Pancreas (tissue), 10 donors: ENCODE measurements at places on chromosomes 1 and 21.

DNA sequence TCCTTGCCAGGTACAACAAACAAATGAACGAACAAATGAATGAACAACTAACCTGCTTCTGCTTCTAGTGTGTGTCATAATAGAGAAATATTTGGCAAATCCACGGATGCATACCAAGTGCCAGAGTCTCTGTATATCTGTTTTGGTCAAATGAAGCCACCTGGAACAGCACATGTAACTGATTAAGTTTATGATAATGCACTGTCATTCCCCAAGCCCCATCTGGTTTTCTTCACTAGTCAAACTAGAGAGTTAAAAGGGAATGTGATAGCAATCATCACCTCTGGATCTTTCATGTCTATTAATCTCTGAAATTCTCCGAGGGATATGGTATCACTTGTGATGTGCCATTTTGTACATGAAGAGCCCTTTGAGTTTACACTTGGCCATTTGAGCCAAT, 21.0 kb upstream of the SCAF4 start:
- no peak overlapping the region for H3K27ac ChIP-seq
- DNase-seq, result no peak
- no peaks in the 10 kb centered on the region for H3K36me3 ChIP-seq
- no peaks in the 10 kb centered on the region for H3K27me3 ChIP-seq
- no peak overlapping the region for H3K4me3 ChIP-seq
- H3K4me1 ChIP-seq, result no peaks in the 10 kb centered on the region

- peak overlapping the region; percentile 85 for H3K4me3 ChIP-seq
- H3K27me3 ChIP-seq, result no peaks in the 10 kb centered on the region
- peaks cover 16% of the 10 kb centered on the region for H3K4me1 ChIP-seq
- no peak overlapping the region for H3K27ac ChIP-seq
- DNase-seq, result no peak
These were observed 604 bp upstream of the TMEM79 start for GRCh38 chr1:156283521-156283920.

GRCh38 chr1:179310721-179311120, 17.1 kb downstream of the SOAT1 start:
- H3K4me1 ChIP-seq, result no peaks in the 10 kb centered on the region
- DNase-seq, result no peak
- no peak overlapping the region for H3K27ac ChIP-seq

- no peaks in the 10 kb centered on the region for H3K4me1 ChIP-seq
- no peak for DNase-seq
- H3K27me3 ChIP-seq, result no peaks in the 10 kb centered on the region
- no peaks in the 10 kb centered on the region for H3K36me3 ChIP-seq
These were observed 45.1 kb upstream of the RGS2 start for GRCh38 chr1:192763756-192764155.

GRCh38 chr21:22585558-22585957, 1587.3 kb downstream of the NCAM2 start:
- no peak overlapping the region for H3K27ac ChIP-seq
- H3K4me1 ChIP-seq, result no peaks in the 10 kb centered on the region
- no peak overlapping the region for H3K4me3 ChIP-seq
- H3K27me3 ChIP-seq, result no peaks in the 10 kb centered on the region
- H3K36me3 ChIP-seq, result no peaks in the 10 kb centered on the region
